ENCODE measurements at places on chromosomes 5 and 9.

DNA sequence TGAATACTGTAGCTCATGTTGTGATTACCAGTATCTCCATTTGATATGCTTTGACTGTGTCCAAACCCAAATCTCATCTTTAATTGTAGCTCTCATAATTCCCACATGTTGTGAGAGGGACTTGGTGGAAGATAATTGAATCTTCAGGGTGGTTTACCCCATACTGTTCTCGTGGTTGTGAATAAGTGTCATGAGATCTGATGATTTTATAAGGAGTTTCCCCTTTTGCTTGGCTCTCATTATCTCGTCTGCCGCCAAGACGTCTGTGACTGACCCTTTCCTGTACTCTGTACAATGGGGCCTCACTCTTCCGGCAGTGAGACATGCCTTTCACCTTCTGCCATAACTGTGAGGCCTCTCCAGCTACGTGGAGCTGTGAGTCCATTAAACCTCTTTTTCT is 59.3 kb downstream of the TRIO start:
- no peak for DNase-seq

- DNase-seq, result no peak
Observed at GRCh38 chr9:131275332-131276093, 797 bp downstream of the FAM78A start.

DNA sequence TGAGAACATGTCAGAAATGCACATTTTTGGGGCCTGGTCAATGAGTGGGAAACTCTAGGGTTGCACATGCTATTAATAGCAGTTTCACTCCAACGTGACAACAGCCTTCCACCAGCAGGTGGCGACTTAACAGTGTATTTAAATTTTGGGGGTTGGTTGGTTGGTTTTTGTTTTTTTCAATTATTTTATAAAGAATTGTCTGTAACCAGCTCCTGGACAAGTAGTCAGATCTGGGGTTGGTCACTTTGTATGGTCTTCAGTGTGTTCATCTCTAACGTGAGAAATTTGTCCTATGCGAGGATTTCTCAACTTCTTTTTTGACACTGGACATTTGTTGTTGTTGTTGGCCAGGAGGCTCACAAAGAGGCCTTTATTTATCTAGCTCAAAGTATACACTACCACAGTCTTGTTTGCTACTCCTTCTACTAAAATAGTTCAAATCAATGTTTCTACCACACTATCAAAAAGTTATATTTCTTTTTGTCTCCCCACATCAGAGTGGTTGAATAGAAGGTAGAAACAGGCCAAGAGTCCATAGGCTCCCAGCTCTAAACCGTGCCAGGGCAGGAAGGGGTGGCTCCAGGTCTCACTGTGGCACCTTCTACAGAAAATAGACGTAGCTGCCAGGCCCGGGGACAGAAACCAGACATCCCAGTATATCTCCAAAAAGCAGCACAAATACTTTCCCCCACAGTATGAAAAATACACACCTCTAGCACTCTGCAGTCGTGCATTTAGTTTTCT is 110.4 kb downstream of the TRPM6 start:
- peak; percentile 68 for DNase-seq

GRCh38 chr5:92916036-92916435 is 665.0 kb downstream of the NR2F1-AS1 start:
- no peak for DNase-seq

DNA sequence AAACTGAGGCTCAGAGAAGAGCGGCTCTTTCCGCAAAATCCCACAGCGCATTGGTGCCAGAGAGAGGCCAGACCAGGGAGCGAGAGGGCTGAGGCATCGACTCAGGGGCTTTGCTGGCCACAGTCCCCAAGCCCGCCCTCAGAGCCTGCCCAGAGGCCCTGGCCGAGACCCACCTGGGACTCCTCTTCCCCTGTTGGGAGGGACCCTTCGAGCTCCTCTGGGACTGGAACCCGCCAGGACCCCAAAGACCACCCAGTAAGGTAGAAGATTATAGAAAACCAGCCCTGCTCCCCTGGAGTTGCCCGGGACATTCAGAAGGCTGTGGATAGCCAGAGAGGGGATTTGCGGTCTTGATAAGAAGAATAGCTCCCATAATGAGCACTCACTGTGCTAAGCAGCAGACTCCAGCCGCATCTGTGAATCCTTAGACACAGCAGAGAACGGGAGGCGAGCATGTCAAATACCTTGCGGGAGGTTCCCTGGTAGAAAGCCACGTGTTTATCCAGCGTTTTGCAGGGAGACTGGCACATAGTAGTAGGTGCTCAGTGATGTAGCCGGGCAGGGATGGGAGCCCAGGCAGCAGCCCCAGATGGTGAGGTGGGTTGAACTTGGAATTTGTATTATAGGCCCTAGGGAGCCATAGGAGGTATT is 651 bp upstream of the AK1 start:
- no peak for DNase-seq

- no peak for DNase-seq
Observed at GRCh38 chr5:105952875-105953274, 1717.9 kb downstream of the EFNA5 start.

GRCh38 chr9:86534572-86535258 is 180.5 kb upstream of the TUT7 start:
- no peak for DNase-seq

- peak; percentile 79 for DNase-seq
Observed at GRCh38 chr5:41856644-41857491, 13.4 kb downstream of the OXCT1 start.

DNA sequence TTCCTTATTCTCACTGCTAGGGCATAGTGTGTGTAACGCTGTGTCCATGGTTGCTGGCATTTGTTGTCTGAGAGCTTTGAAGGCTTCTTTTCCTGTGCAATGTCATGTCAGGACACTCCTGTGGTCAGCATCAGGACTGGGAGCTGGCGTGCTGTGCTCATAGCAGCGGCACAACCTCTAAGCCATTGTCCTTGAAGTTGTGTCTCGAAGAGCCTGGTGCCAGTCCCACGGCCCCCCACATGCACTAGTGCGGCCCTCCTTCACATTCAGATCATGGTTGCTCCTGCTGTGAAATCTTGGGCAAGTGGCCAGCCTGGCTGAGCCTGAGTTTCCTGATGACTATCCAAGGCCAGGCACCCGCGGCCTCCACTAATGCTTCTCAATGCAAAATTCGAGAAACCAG is 32.4 kb downstream of the PDZD2 start:
- no peak for DNase-seq

DNA sequence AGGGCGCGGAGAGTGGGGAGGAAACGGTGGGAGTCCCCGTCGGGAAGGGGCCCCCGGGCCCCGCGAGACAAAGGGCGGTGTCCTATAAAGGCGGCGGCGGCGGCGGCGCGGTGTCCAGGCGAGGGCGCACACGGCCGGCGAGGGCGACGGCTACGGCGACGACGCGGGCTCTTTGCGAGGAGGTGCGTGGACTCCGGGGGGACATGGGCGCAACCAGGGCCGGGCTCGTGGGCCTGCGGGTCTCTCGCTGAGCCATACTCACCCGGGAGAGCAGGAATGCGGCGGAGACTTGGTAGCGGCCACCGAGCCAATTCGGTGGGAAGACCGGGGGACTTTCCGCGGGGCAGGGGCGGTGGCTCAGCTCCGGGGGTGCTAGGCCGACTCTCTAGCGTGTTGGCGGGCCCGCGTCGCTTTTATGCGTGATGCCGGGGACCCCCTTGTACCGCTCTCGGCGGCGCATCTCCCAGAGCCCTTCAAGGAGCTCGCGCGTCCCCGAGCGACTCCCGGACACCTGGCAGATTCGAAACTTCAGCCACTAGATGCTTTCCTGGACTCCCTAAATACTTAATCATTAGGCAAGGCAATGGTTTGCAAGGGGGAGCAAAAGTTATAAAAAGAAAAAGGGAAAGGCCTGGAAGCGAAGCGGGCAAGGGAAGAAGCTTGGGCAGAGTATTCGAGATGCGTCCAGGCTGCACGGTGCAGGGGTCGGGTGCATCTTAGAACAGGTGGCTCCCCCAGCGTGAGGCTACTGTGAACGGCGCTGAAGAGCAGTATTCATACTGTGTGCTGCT is 5.9 kb upstream of the TAL2 start:
- DNase-seq, result no peak

GRCh38 chr5:58937031-58937681 is 354.3 kb downstream of the RAB3C start:
- DNase-seq, result no peak

- DNase-seq, result no peak
Observed at GRCh38 chr5:65111961-65112658, 343.4 kb downstream of the CWC27 start.

- DNase-seq, result no peak
Observed at GRCh38 chr5:91160714-91161285, 222.3 kb downstream of the ARRDC3 start.

GRCh38 chr5:87560528-87560927 is 147.8 kb upstream of the CCNH start:
- no peak for DNase-seq

DNA sequence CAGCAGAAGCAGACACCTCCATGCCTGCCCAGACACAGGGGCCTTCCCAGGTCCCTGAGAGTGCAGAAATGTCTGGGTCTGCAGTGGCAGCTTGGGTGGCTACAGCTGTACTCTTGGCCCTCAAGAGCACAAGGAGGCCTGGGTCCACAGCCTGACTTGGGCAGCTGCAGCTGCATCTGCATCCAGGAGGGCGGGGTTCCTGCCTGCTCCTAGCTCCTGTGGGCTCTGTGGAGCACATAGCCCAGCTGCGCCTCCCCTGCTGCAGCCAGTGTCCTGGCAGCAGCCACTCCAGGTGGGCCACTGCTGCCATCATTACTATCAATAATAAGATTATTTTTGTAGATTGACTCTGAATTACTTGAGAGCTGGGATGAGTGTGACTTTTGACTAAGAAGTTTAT is 162.0 kb upstream of the PTCH1 start:
- no peak for DNase-seq

- no peak for DNase-seq
Observed at GRCh38 chr5:73338256-73339050, 110.1 kb downstream of the FOXD1 start.

- DNase-seq, result peak; percentile 57
Observed at GRCh38 chr5:179668391-179668790, 12.4 kb downstream of the CBY3 start.

GRCh38 chr9:88748566-88749261 is 213.7 kb downstream of the NXNL2 start:
- no peak for DNase-seq

- DNase-seq, result no peak
Observed at GRCh38 chr5:138229387-138229786, 16.3 kb upstream of the CDC23 start.

GRCh38 chr9:137524161-137524980 is 25.8 kb downstream of the PNPLA7 start:
- no peak for DNase-seq

GRCh38 chr9:27664121-27664779 is 91.0 kb upstream of the C9orf72 start:
- DNase-seq, result no peak

DNA sequence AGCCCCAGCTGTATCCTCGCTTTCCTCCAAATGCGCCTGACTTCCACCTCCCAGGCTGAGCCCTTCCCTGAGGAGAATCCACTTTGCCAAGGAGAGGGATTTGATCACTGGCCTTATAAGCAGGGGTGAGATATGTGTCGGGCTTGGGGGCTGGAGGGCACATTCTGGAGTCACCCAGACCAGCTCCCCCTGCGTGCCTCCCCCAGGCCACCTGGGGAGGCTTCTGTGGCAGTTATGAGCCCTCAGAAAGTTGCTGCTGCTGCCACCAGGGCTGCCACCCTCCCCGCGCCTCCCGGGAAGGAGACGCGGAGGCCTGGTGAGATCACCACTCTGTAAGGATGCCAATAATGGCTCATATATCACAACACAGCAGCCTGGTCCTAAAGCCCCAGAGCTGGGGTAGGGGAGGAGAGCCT is 211.5 kb downstream of the PAPPA start:
- DNase-seq, result no peak

DNA sequence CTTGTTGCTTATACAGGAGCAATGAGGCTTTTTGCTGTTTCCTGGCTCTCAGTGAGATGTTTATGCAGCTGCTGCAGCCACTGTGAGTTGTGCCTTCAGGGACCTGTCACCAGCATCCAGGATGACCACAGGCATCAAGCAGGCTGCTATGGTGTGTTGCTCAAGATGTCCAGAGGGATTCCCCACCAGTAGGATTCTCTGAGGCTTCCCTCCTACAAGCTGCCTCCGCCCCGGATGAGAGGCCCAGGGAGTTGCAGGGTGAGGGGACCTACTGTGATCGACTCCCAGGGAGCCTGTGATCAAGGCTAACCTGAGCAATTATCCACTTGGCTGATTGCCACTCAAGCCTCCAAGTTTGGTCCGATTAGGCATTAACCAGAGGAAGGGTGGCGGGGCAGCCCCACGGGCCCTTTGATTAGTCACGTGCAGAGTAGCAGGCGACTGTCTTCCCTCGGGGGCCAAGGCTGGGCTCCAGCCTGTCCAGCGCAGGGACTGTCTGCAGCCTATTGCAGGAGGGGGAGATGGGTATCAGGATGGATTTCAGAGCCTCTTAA is 1.8 kb upstream of the FAT2 start:
- DNase-seq, result no peak

- DNase-seq, result no peak
Observed at GRCh38 chr9:86735772-86736458, 211.4 kb downstream of the GAS1 start.

GRCh38 chr5:96157841-96158291 is 196.2 kb upstream of the ELL2 start:
- DNase-seq, result no peak

- DNase-seq, result no peak
Observed at GRCh38 chr9:76478226-76478625, 19.2 kb downstream of the GCNT1 start.

GRCh38 chr5:43065387-43065947 is 25.3 kb upstream of the ANXA2R start:
- peak; percentile 51 for DNase-seq

GRCh38 chr9:23683611-23684061 is 142.4 kb downstream of the ELAVL2 start:
- no peak for DNase-seq

DNA sequence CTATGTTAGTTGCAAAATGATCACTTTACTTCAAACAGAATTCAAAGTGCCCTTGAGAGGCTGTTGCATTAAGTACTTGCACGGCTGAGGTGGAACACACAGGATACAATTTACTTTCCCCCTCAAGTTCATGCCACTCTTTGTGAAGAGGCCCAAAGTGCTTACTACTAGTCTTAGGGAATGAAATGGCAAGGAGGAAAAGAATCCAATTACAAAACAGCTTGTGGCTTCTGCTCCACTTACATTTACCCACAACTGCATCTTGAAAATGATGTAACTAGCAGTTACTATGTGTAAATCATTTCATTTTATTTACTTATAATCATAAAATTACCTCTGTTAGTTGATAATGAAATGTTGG is 14.6 kb downstream of the FOXD1 start:
- DNase-seq, result no peak

GRCh38 chr5:146877178-146877681 is 1.3 kb downstream of the PPP2R2B start:
- peak; percentile 2 for DNase-seq

DNA sequence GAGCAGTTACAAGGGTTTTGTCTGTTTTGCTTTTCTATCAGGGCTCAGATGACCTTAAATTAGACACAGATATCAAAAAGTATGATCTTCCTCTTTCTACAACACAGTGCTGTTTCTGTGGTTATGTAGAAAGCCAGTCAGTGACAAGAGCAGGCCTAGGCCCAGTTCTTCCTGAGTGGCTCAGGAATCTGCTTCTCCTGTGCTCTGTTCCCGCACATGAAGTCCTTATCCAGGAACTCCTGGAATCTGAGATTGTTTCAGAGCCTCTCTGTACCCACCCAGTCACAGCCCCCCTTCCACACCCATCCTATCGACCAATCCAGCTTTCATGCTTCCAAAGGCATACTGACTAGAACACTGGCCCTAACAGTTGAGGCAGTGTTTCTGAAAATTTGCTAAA is 40.4 kb upstream of the SMU1 start:
- DNase-seq, result no peak

- no peak for DNase-seq
Observed at GRCh38 chr9:126489581-126490213, 124.0 kb upstream of the LMX1B start.

Measured in CD4-positive, alpha-beta T cell treated with Interleukin-12 subunit alpha and Interleukin-12 subunit beta, for 1 hour (primary cell).